ENCODE measurements at places on chromosomes 16 and 17.

GRCh38 chr17:55285340-55286301, 20.9 kb downstream of the HLF start:
- DNase-seq = peak; percentile 88

DNA sequence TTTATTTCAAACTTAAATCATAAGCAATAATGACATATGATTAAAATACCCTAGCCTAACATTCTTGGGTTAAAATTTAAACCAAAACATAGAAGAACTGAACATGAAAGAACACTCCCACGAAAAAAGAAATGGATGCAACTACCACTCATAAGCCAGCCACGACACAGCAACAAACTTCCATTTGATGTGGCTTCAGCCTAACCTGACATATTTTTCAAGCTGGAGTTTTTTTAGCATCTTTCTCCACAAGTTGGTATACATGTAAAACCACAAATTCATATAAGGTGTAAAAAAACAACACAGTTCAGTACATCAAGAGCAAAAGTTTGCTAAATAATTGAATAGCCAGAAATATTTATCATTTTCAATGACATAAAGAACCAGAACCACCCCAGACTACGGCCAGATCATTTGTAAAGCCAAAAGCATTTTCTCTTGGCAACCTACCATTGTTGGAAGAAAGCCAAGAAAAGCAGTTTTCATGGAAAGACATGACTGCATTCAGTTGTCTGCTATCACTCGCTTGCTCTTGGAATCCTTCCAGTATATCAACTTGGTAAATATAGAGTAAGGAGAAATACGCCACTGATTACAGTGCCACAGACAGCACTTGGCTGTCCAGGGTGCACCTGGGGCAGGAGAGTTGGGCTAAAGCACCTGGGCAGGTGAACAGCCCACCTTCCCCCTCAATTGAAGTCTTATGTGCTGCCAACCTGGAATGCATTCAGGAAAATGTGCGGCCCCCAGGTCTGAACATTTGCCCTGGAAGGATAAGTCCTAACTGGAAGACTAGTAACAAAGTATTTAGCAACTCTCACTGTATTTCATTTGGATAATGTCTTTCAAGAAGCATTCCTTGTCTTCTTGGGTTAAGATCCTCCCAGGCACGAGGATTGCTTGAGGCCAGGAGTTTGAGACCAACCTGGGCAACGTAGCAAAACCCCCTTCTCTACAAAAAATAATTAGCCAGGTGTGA, 60.5 kb downstream of the CREBBP start:
- DNase-seq = peak; percentile 76

GRCh38 chr17:77036841-77037381, 103.9 kb upstream of the SEC14L1 start:
- no peak for DNase-seq

GRCh38 chr17:9255833-9256232, 234.5 kb downstream of the NTN1 start:
- no peak for DNase-seq

- no peak for DNase-seq
Measured at GRCh38 chr17:5023588-5024147, 11.6 kb downstream of the SLC52A1 start.

- no peak for DNase-seq
Measured at GRCh38 chr17:80428796-80429195, 13.8 kb downstream of the ENDOV start.

- DNase-seq = no peak
Measured at GRCh38 chr17:45660474-45660873, 123.6 kb upstream of the CRHR1 start.

- DNase-seq = no peak
Measured at GRCh38 chr16:65658349-65658748, 536.5 kb upstream of the CDH11 start.
